H9 (cell line): ENCODE measurements at places on chromosomes 13 and 19.
A peak's percentile ranks its signal among the peaks of the same experiment; 100 is the strongest.

DNA sequence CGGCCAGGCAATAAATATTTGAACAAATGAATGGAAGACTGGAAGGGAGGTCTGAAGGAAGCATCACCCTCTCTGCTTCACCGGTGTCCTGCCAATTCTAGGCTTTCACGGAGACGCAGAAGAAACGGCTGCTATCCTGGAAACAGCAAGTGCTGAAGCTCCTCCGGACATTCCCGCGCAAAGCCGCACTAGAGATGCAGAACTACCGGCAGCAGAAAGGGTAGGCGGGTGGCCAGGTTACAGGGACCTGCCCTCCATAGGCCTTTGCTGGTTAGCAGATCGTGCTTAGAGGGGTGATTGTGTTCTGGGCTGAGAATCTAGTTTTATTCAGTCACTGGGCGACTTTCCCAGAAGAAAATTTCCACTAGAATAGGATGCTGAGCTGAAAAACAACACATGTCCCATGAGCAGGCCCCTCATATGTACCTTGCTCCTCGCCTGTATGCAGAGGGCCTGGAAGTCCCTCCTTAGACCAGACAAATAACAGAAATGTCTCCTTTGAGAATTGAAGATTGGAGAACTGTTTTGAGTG is 11.0 kb downstream of the PAF1 start:
- no peak for DNase-seq

GRCh38 chr13:49407068-49407467 is 36.8 kb downstream of the CAB39L start:
- DNase-seq, result no peak

DNA sequence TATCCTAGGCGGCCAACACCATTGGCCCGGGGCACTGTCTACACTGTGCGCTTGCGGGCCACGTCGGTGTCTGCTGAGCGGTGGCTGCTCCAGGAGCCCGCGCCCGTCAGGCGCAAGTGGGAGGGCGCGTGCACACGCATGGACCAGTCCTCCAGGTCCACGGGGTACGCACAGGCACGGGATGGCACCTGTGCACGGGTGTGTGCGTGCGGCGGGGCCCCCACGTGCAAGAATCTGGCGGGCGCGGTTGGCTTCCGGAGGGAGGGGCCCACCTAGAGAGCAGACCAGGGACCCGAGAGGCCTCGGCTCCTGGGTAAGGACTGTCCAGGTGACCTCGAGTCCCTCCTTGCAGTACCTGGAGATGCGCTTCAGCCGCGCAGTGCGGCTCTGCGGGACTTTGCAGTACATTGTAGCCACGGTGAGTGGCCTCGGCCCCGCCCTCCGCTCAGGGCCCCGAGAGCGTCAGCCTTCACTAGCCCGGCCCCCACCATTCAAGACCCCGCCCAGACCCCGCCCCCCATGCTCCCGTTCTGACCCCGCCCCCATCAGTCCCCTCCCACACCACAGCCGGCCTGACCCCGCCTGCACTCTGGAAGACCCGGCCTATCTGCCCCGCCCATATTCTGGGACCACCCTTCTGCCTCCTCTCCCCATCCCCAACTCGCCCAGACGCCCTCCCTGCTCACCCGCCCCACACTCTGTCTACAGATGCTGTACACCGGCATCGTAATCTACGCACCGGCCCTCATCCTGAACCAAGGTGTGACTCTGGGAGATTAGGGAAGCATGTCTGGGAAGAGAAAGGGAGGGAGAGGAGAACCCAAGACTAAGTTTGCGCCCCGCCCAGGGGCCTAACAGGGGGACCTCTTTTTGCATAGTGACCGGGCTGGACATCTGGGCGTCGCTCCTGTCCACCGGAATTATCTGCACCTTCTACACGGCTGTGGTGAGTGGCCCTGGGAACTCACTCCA is 2.3 kb downstream of the SLC5A5 start:
- DNase-seq, result peak; percentile 91

GRCh38 chr13:110894086-110894485 is 20.8 kb downstream of the ANKRD10 start:
- DNase-seq, result no peak

DNA sequence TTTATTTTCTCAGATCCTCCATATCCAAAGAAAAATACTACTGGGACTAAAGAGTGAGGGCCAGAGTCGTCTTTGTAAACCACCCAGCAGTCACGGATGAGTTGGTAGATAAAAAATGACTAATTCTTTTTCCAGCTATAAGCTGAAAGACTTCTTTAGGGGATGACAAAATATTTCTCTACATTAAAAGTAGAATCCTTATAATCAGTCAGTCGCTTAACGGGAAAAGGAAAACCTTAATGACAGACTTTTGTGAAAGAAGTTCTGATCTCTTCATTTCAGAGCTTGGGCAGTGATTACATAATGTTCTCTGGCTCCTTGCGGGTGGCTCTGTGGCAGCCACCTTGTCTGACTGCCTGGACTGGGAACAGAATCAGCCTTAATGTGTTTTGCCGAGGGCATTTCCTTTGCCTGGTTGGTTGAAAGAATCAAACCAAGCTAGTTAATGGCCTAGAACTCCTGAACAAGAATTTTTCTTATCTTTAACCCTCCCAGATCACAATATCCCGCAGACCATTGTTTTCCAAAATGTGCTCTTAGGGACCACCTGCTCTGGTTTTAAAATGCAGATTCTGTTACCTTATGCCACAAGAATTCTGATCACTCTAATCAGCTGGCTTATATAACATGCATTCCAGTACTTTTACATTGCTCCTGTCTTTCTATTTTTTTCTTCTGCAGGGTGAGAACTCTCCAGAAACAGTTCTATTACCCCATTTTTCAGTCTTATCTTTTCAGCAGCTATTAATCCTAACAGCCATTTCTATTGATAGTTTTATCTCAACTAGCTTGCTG is 2.5 kb downstream of the ITM2B start:
- DNase-seq, result peak; percentile 55

GRCh38 chr13:31848621-31849020 is 109.3 kb downstream of the RXFP2 start:
- no peak for DNase-seq

- DNase-seq, result peak; percentile 81
These were observed 40.2 kb downstream of the SMIM24 start for GRCh38 chr19:3440082-3440481.

GRCh38 chr13:59230484-59231264 is 933.1 kb downstream of the DIAPH3 start:
- no peak for DNase-seq

GRCh38 chr19:1125601-1126467 is 22.0 kb downstream of the GPX4 start:
- no peak for DNase-seq

DNA sequence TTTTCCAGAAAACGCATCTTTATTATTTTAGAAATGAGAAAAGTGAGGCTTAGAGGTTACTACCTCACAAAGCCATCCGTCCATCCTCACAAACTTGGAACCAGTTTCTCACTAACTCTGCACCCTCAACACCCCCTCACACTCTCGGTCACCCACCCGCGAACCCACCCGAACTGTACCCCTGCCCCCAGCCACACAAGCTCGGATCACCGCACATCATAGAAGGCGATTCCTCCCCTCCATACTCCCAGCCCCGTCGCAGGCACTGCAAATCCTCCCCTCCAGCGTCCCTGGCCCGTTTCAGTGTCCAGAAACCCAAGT is 238 bp downstream of the ZNF260 start:
- DNase-seq, result no peak
